ENCODE measurements at places on chromosomes 16 and 17. TPM values are rescaled to one million over a fixed set of nuclear protein-coding genes. Genes with fewer than 3 reads are reported as not detected.

Gene DYNLRB2
- not detected for total RNA-seq

Gene SPECC1
- 28.1 TPM for total RNA-seq

Gene STARD3
- 27.0 TPM for total RNA-seq

Gene AOC3
- total RNA-seq: 0.30 TPM

Gene GRAP
- total RNA-seq: 0.23 TPM

Gene LITAFD
- not detected for total RNA-seq

Gene CCL7
- total RNA-seq: 4.8 TPM

Gene HBQ1
- total RNA-seq: not detected

Gene SLC43A2
- total RNA-seq: 6.2 TPM

Gene RAMP2
- not detected for total RNA-seq

Gene SPNS3
- total RNA-seq: not detected

Gene KRTAP1-5
- 0.23 TPM for total RNA-seq

Gene CCL22
- not detected for total RNA-seq

Gene GID4
- 9.2 TPM for total RNA-seq

Gene OTOP3
- not detected for total RNA-seq

Gene FUS
- total RNA-seq: 65.8 TPM

Gene HASPIN
- total RNA-seq: 4.1 TPM

Gene TBC1D26
- total RNA-seq: 0.18 TPM

Gene OSGIN1
- total RNA-seq: 1.2 TPM

Gene CDH8
- total RNA-seq: under 0.01 TPM

Gene SETD6
- 14.0 TPM for total RNA-seq

Gene CMTM1
- total RNA-seq: 1.9 TPM

Gene UTS2R
- not detected for total RNA-seq

Gene SCIMP
- total RNA-seq: not detected

Gene CRYM
- 0.51 TPM for total RNA-seq

Gene BLTP2
- 198 TPM for total RNA-seq

Gene TEKT5
- total RNA-seq: not detected

Gene PTGES3L
- 0.89 TPM for total RNA-seq

Gene KCNH4
- total RNA-seq: not detected

Gene OTOA
- 0.09 TPM for total RNA-seq

Measured in smooth muscle cell of the umbilical artery (primary cell).